ENCODE measurements at places on chromosomes 3 and 15.

DNA sequence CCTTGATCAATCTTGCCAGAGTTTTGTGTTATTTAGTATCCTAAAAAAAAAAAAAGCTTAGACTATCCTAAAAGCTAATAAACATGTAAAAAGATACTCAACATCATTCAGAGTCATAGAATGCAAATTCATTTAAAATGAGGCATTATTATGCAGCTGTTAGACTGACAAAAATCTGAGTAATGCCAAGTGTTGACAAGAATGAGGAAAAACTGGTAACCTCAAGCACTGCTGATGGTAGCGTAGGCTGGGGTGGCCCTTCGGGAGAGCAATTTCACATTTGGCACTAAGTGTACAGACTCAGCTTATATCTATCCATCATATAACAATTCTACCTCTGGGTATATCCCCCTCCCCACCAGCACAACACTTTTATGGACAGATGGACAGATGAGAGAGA is 280.4 kb downstream of the RAP2B start:
- DNase-seq: no peak

GRCh38 chr3:128378631-128379347 is 87.9 kb downstream of the DNAJB8 start:
- DNase-seq: no peak

DNA sequence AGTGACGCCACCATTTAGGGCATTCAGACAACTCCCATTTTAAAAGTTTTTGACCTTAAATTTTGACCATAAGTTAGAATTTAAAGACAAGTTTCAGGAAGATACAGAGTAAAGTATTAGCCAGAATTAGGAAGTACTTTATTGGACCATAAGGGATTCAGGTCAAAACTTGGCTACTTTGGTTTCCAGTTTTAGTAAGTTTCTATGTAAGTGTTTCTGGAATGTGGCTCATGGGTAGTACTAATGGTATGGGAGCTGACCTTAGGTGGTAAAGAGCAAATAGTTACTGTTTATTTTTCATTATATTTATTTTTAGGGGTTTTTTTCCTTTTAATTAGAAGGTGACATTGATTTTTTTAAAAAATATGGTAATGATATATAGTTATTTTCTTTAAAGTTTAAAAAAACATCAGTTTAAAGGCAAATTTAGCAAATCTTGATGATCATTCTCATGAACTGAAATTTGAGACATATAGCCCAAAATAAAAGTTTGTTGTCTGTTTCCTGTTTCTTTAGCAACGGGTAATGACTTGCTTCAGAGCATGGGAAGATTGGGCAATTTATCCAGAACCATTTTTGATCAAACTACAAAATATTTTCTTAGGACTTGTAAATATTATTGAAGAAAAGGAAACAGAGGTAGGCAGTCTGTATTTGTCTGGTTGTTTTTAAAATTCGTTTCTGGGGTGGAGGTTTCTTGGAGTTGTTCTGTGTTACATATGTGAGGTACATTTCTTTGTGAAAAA is 34.3 kb downstream of the U2SURP start:
- no peak for DNase-seq

DNA sequence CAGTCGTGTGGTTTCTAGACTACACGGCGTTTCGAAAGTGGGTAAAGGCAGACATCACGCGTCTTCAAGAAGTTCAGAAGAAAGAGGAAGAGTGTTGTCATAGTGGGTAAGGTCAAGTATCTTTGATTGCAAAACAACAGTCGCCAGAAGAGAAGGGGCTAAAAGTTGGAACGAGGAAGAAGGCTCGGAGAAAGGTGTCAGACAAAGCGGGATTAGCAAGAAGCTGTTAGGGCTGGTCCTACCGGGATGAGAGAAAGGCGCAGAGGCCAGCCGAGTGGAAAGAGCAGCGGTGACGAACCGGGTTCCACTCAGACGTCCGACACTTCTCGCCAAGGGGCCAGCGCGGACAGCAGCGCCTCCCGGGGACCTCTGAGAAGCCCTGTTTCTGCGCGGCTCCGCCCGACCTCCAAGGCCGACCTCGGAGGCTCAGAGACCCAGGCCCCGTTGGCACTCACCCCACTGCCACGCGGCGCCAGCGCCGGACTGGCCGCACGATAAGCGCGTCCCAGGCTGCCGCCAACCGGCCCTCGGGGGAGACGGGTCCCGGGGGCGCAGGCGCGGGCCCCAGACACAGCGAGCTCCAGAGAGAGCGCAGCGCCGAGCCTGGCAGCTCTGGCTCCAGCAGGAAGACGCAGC is 436 bp downstream of the ADPGK start:
- DNase-seq: no peak
